ENCODE measurements at places on chromosomes 1 and 21.

GRCh38 chr1:107740579-107740978 lies 224.4 kb downstream of the VAV3 start:
- DNase-seq, result no peak

GRCh38 chr1:157775101-157775870 lies 1.6 kb downstream of the FCRL2 start:
- no peak for DNase-seq

DNA sequence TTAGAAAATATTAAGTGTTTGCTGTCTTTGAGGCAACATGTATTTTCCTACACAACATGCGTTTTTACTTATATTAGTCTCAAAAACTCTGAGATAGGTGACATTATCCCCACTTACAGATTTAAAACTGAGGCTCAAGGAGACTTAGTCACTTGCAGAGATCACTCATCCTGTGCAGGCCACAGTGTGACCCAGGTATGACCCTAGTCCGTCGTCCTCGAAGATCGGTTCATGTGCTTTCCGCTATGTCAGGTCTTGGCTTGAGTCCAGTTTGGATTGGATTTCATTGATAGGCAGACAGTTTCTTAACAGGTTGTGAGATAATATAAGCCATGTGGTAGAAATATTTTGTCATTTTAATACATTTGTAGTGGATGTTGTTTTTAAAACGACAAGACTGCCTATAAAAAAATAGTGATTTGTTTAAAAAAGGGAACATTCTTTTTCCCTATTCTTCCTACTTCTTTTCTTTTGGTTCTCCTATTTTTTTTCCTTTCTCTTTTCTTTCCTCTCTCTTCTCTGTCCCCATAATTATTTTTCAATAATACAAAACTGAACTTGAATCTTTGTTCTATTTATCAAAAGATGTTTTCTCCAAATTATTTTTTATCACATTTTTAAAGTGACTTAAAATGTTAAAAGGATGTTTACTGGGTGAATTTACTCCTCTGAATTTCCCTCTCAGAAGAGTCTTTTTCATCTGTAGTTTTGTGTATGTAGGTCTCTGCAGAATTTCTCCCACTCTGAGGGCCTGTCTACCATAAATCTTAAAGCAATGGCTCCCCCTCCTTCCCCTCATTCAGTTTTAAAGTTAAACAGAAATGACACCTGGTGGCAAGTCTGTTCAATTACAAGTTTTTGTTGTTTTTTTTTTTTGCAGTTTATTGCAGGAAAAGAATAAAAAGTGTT lies 81.8 kb downstream of the PHTF1 start:
- no peak for DNase-seq

- DNase-seq, result no peak
Measured at GRCh38 chr1:230330157-230330556, 96.0 kb downstream of the PGBD5 start.

GRCh38 chr1:93331412-93331811 lies 14.3 kb upstream of the DR1 start:
- no peak for DNase-seq

DNA sequence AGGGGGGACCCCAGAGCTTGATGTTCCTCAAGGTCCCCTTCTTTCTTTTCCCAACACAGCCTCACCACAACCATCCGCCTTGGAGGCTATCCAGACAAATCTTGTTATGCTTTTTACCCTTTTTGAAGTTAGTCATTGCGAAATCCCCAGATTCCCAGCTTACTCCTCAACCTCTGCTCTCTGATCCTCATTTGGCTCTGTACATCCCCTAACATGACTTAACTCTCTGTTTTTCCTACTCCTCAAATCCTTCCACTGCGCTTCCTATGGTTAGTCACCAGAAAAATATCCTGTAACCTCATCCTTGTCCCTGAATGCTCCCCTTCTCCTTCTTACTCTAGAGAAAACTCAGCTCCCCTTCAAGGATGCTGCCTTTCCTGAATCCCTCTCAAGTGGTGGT lies 189.1 kb upstream of the POU3F1 start:
- no peak for DNase-seq

GRCh38 chr1:197224160-197224559 lies 43.9 kb upstream of the CRB1 start:
- DNase-seq, result no peak

DNA sequence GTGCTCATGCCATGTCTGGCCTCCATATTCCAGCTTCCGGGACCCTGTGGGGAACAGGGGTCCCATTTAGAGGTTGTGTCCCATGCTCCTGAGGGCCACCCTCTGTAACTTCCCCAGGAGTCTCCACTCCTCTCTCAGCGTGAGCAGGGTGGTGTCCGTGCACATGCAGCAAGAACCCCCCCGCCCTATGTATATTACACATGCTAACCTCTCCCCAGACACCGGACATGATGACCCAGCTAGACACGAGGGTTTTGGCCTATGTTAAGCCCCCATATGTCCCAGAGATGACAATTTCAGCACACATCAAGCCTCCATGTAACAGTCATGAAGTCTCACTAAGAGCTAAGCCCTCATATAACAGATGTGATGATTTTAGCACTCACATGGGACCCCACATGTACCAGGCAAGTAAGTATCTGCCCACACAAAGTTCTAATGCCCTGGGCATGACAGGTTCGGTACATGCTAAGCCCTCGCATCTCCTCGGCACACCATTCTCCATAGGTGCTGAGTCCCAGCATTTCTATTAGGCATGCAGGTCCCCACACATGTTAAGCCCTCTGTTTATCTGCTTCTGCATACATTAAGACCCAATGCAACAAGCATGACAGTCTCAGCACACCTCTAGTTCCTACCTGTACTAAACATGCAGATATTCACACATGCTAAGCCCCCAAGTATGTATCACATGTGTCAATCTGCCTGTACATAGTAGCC lies 7.1 kb downstream of the FHL3 start:
- no peak for DNase-seq

GRCh38 chr1:182839209-182840066 lies at the start of gene DHX9:
DHX9 (plus strand) TSS chr1:182839347; CDS start chr1:182842567, 3,220 bp downstream.
- peak; percentile 96 for DNase-seq

GRCh38 chr1:193549081-193549480 lies 362.7 kb upstream of the B3GALT2 start:
- DNase-seq, result no peak

GRCh38 chr1:19406680-19407079 lies 78.7 kb downstream of the CAPZB start:
- no peak for DNase-seq
